BE2C (cell line): ENCODE measurements at places on chromosomes 7 and 10.

- DNase-seq = no peak
Measured at GRCh38 chr7:24899161-24899560, 80.8 kb downstream of the OSBPL3 start.

DNA sequence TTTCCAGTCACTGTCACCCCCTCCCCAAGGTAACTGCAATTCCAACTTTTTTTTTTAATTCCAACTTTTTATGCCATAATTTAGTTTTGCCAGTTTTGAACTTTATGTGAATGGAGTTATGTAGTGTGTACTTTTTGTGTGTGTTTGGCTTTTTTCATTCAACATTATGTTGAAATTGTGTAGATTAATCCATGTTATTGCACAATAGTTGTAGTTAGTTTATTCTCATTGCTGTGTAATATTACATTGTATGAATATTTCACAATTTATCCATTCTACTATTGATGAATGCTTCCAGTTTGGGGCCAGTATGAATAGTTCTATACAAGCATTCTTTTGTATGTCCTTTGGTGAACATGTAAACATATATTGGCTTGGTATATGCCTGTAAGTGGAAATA lies 32.5 kb downstream of the MXI1 start:
- DNase-seq = no peak

- DNase-seq = no peak
Measured at GRCh38 chr7:81416659-81417058, 353.2 kb downstream of the HGF start.

DNA sequence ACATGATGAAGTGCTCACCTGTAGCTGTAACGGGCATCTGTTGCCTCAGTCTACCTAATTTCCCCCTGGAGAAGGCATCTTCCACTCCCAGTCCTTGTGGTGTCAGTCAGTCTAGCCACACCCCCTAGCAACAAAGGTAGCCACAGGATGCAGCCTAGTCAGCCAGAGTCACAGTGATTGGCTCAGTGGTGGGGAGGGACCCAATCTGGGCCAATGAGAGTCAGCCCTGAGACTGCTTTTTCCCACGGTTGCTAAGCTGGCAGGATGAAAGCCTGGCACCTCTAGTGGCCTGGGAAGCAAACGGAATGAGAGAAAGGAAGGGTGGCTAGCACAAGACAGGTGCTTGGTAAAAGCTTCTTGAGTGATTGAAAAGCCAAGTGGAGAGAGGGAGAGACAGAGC lies 118.6 kb downstream of the SH3PXD2A start:
- peak; percentile 82 for DNase-seq

- DNase-seq = no peak
Measured at GRCh38 chr7:88310956-88311674, 4.4 kb upstream of the STEAP4 start.

DNA sequence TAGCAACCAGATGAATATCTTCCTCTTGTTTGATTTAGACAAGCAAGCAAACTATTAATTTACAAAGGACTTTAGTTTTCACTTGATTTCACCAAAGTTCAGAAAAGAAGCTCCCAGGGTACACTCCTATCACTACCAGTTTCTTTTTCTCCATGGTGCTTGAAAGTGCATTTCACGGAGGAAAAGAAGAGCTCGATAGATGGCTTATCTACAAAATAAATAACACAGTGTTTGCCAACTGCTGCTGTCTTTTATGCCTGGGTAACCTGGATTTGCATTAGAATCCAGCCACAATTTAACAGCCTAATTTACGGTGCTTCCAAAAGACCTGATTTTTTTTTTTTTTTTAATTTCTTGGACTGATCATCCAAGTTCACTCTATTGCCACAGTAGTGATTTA lies 275.7 kb downstream of the GPR37 start:
- no peak for DNase-seq

DNA sequence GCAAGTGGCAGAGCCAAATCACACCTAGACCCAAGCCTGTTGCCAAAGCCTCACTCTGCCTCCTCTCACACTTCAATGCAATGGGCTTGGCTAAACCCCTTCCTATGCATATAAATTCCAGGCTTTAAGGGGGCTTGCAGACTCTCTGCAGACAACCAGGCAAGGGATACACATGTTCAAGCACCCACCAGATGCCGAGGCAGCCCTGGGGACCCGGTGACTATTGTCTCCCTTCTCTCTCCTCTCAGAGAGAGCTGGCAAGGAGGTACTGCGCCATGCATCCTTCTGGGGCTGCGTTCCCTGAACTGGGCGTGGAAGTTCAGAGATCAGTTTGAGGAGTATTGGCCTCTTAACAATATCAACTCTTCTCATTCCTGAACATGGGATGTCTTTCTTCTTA lies 131.2 kb downstream of the ARHGAP22 start:
- no peak for DNase-seq

DNA sequence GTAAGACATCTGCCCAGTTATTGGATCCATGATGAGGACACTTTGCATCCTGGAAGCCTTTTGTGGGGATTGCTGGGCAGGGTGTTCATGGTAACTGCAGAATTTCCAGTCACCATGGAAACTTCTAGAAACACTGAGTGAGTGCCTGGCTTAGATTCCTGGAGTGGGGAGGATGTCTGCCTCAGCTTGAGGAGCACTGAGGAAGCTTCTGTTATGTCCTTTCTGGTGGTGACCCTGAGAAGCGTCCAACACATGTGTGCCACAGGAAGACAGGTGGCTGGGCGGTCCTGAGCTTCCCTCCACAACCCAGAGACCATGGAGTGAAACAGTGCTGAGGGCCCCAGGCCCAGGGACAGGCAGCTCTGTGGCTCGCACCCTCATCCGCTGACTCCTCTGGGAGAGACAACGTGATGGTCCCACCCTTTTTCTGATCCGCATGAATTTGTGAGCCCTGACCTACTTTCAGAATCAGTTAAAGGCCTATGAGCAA lies 191.8 kb upstream of the CXCL12 start:
- DNase-seq = no peak
